AG10803 (cell line): ENCODE measurements at places on chromosomes 11 and 22.

- peak; percentile 95 for DNase-seq
These were observed at the start of gene RNF169 for GRCh38 chr11:74748211-74749126. TSS of gene RNF169 (plus strand) at chr11:74748849. CDS start at chr11:74748881, 32 bp downstream.

DNA sequence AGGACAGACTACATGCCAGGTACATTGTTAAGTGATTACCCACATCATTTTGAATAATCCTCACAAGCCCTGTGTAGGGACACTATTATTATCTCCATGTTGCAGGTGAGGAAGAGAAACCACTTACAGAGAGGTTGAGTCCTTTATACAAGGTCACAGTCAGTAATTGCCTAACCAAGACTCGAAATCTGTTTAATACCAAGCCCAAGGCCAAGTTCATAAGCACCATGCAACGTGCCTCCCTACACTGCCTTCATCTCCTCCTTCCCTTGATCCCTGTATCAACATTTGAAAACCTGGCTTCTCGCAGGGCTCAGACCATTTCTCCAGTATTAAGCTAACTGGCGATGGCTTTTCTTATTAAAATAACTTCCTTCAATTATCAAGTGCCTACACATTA lies 41.7 kb upstream of the SEZ6L start:
- DNase-seq: no peak

DNA sequence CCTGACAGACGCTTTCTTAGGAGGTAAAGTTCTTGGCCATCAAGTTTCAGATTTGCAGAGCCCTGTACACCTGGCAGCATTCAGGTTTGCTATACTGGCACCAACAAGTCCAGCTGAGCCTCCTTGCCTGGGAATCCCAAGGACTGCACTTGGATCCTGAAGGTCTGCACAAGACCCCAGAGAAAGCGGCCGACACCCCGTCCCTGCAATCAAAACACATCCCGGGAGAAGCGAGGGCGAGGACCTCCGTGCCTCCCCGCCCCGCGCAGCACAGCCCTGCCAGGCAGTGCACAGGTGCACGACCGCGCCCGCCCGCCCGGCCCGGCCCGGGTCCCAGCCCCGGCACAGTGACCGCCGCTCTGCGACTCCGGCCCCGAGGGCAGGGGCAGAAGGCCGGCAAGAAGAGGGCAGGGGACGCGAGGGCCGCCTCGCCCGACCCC lies 559 bp downstream of the MRTFA start:
- no peak for DNase-seq

DNA sequence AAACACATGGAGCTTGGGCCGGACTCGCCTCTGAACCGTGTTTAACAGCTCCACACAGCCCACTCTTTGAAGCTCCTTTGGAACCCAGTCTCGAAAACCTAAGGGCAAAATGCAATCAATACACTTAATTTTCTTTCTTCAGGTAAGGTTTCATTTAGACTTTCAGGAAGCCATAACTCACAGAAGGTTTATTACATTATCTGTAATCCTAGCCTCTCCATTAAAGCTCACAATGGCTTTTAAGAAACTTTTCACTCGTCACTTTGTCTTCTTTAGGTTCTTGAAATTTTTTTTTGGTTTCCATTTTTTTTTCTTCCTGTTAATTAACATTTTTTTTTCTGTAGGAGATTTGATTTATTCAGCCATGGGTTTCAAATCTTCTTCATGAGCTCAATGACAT lies 91.3 kb downstream of the ARL14EP start:
- no peak for DNase-seq

GRCh38 chr11:122375687-122376399 lies 259.8 kb upstream of the BLID start:
- DNase-seq: peak; percentile 71

DNA sequence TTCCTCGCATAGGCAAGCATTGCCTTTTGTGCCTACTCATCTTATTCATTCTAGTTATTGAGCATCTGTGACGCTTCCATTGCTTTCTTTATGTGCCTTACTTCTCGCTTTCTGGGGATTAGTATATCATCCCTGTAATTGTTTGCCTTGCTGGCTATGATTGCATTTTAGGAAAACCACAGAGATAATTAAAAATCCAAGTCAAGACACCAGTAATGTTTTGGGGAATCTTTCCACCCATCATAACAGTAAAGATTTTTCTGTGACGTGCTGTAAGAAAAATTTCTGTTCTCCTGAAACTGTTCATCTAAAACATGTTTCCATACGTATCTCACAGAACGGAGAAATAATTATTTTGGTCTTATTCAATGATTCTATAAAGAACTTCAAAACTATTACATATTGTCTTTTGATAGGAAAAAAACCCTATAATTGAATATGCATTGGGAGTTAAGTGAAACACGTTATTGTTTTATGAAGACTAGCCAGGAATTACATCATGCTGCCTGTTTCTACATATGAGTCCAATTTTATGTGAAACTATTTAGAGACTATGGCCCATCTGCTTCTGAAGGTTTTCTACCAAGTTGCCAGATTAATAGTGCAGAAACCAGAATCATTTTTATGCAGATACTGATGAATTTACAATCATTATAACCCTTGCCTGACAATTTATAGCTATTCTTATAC lies 133.7 kb upstream of the FIBIN start:
- peak; percentile 72 for DNase-seq

GRCh38 chr22:45602004-45602733 lies 69.5 kb upstream of the ATXN10 start:
- DNase-seq: no peak

DNA sequence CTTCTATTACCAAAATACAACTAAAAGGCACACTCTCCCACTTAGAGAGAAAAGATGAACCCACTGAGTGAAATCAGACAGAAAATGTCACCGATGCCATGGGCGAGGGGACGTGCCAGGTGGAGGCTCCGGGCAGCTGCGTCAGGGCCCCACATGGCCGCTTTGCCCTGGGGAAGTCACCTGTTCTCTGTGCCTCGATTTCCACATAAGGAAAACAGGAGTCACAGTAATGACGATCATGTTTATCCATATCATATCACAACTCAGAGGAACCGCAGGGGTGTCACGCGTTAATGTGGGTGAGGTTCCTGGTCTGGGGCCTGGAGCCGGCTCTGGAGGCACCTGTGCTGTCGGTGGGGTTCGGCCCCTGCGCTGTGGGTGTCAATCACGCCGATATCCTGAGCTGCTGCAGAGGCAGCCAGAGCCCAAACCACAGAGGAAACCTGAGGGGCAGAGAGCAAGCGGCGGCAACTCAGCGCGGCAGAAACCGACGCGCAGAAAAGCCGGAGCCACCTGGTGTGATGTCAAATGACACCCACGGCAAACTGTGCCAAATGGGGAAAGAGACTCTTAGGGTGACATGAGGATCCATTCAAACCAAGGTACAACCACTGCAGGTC lies 243.7 kb downstream of the BRD1 start:
- no peak for DNase-seq

DNA sequence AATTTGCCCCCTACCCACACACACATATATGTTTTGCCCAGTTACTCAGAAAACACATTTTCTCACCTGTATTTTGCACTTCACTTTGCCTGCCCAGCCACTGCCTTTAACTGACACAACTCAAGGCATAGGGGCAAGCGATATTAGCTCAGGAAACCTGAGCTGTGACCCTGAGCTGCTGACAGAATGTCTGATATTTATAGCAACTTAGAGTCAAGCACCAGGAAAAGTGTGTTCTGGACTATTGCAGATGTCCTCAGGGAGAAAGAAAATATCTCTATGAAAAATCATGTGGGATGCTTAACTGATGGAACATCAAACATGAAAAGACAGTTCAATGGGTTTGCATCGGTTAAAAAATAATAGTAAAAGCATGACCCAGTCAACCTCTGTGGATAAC lies 63.9 kb upstream of the SLC35C1 start:
- no peak for DNase-seq

GRCh38 chr11:17822401-17822781 lies 87.8 kb downstream of the KCNC1 start:
- no peak for DNase-seq

- peak; percentile 85 for DNase-seq
These were observed at the start of gene CYB5R3 for GRCh38 chr22:42649246-42650099. TSS of gene CYB5R3 (minus strand) at chr22:42649392. CDS start at chr22:42649315, 77 bp downstream.

GRCh38 chr11:73154178-73154577 lies 12.1 kb upstream of the FCHSD2 start:
- no peak for DNase-seq

DNA sequence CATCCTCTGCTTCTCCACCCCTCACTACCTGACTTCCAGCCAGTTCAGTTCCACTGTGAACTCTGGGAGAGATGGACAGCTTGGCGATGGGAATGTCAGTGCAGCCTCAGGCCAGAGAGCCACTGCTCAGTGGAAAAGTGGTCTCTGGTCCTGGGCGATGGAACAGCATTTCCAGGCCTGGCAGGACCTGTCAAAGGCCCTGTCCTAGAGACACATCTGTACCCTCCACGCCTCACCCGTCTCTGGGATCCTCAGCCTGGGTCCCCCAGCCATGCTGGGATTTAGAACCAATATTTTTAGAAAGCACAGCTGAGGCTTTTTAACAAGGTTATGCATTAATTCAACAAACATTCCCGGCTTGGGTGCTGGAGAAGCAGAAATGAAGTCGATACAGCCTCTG lies 165.7 kb downstream of the MN1 start:
- no peak for DNase-seq

DNA sequence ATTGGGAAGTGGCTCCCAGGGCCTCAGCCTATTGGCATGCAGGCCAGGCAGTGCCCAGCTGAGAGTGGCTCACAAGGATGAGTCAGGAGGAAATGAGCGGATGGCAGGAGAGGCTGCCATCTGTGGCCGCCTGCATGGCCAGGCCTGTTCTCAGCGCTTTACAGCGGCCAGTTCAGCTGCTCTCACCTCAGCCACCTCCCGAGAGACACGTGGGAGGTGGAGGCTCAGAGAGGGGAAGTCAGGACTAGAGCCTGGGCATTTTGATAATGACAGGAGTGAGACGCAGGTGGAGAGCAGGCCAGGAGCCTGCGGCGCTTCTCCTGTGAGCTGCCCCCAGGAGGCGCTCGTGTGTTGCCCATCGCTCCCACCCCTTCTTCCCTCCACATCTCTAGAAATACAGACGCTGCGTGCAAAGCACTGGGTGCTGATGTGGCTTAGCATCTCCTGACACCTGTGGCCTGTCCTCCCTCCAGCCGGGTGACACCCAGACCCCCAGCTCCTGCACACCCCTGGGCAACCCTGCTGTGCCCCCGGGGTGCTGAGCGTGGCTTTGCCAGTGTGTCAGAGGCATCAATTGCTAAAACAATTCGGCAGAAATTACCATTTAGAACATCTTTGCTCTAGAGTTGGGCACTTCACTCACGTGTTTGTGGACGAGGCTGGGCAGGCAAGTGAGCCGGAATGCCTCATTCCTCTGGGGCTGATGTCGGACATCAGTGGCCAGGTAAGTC lies 21.4 kb upstream of the PANX2 start:
- peak; percentile 16 for DNase-seq

DNA sequence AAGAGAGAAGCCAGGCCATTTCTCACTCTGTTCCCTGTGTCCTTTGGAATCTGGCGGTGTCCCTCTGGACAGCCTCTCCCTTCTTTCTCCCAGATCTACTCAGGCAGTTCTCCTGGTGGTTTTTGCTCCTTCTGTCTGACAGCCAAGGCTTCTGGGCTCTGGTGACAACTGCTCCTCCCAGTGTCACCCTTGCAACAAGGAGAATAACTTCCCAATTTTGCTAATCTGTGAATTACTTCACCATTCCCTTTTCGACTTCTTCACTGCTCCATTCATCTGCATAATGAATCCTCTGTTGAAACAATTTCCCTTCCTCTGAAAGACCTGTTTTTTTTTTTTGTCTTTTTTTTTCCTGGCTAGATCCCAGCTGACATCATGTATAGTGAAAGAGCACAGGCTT lies 56.3 kb upstream of the PDE3B start:
- no peak for DNase-seq

- peak; percentile 26 for DNase-seq
These were observed 700 bp downstream of the TTC17 start for GRCh38 chr11:43359422-43359818.

DNA sequence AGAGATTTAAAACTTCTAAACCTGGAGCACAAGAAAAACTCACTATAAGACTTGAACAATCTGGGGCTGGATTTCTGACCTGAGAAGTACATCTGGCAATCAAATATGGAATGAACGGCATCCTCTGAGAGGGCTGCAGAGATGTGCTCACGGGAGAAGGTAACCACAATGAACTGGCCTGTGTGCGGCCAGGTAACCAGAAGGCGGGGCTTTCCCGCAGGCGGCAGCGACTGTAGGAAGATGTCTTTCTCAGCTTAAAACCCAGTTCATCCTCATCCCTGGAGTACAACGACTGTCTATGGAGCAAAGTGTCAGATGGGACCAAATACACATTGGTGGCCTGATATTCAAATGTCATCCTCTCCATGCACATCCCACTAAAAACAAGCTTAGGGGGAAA lies 24.5 kb downstream of the MICAL3 start:
- no peak for DNase-seq
